ENCODE measurements at places on chromosomes 7 and 10.

DNA sequence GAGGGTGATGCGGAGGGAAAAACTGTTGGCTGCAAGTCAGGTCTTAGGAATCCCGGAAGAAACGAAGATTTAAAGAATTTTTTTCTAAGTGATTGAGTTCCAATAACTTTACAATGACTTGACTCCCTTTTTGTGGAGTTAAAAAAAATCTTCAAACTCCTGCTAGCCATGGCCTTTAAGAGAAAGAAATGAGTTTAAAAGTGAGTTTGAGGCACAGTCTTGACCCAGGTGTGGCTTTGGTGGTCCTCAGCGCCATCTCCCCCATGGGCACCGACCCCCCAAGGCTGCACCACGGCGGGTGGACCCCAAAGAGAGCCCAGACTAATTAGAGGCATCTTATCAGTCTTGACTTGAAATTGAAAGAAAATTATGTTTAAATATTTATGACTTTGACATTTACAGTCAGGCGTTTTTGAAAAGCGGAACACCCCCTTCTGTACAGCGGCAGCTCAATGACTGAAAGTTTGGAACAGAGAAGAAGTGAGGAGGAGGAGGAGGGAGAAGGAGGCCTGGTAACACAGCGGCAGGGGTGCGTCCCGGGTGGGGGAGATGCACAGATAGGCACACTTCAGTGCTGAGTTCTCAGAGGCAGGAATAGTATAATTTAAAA is 349.6 kb downstream of the DNAJB6 start:
- no peak for DNase-seq

GRCh38 chr7:28024786-28025334 is 155.7 kb downstream of the JAZF1 start:
- DNase-seq, result no peak

DNA sequence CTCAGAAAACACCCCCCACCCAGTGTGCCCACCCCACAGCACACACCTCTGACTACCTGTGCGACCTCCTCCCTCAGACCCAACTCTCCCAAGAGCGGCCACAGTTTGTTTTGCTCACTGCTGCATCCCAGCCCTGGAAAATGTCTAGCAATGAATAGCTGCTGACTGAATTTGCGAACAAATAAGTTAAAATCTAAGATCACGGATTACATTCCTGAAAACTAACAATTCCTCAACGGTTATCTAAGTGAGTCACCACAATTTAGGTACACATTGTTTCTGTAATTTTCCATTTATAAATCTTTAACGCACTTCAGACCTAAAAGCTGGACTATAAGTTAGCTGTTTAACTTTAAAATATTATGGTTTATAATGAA is 235.2 kb downstream of the ZMYND11 start:
- DNase-seq, result no peak

GRCh38 chr7:149704507-149704906 is 68.9 kb downstream of the ZNF467 start:
- no peak for DNase-seq

GRCh38 chr7:82335927-82336326 is 107.7 kb downstream of the CACNA2D1 start:
- no peak for DNase-seq

GRCh38 chr7:158766570-158767281 is 62.1 kb upstream of the NCAPG2 start:
- no peak for DNase-seq

DNA sequence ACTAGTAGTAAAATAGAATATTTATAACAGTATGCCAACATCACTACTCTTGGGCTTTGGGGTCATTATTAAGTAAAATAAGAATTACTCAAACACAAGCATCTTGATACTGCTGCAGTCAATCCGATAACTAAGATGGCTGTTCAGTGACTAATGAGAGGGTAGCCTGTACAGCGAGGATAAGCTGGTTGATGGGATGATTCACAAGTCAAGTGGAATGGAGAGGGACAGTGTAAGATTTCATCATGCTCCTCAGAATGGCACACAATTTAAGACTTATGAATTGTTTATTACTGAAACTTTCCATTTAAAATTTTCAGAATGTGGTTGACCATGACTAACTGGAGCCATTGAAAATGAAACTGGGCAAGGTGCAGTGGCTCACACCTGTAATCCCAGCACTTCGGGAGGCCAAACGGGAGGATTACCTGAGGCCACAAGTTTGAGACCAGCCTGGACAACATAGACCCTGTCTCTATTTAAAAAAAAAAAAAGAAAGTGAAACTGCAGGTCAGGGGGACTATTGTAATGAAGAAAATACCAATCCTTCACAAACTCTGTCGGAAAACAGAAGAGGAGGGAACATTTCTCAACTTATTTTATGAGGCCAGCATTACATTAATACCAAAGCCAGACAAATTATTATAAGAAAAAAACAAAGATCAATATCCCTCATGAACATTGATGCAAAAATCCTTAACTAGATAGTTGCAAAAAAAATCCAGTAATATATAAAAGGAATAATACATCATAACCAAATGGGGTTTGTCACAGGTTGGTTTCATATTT is 11.2 kb downstream of the AVL9 start:
- peak; percentile 46 for DNase-seq

DNA sequence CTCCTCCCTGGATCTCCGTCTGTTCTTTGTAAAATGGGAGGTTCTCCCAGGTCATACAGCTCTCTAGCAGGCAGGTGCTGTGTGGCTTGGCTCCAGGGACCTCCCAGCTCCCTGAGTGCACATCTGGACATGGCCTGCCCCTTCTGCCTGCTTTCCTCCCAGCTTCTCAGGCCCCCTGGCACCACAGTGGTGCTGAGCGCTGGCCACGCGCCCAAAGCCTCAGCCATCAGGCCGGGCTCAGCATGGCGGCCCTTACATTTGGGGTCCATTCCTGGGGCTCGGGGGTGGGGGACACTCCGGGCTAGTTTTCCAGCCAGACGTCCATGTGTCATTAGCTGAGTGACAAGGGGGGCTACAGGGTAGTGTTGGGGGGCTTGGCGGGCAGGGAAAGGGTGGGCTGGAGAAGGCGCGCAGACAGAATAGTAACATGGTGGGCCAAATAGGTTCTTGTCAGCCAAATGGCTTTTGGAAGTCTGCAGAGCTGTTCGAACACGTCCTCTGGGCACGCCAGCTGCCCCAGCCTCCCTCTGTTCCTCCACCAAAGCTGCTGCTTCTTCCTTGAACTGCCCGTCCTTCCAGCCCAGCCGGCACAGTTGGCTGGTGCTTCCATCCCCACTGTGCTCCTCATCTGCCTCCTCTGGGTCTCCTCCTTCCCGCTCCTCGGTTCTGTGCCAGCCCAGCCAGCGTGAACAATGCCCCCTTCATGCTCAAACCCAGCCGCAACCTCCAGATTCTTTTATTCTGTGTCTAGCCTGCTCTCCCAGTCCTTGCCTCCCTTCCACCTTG is 65.9 kb downstream of the GOLGA7B start:
- no peak for DNase-seq

GRCh38 chr7:136009488-136010079 is 32.4 kb upstream of the MTPN start:
- DNase-seq, result peak; percentile 35

- DNase-seq, result no peak
These were observed 56.8 kb downstream of the CACNB2 start for GRCh38 chr10:18196806-18197550.

DNA sequence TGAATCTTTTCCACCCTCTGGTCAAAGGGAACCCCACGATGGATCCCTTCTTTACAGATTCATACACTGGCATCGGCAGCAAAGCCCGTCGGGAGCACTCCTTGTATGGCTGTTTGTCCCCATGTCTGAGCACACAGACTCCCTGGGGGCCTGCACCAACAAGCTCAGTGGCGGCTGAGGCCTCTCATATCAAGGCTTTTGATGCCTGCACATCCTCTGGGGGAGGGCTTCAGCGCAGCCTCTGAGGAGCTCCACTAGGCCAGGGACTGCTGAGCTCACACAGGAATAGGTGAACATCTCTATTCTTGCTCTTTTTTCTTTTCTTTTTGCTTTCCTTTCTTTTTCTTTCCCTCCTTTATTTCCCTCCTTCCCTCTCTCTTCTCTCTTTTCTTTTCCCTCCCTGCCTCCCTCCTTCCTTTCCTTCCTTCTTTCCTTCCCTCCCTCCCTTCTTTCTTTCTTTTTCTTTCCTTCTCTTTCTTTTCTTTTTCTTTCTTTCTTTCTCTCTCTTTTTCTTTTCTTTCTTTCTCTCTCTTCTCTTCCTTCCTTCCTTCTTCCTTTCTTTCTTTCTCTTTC is 174.6 kb downstream of the CCDC3 start:
- no peak for DNase-seq

DNA sequence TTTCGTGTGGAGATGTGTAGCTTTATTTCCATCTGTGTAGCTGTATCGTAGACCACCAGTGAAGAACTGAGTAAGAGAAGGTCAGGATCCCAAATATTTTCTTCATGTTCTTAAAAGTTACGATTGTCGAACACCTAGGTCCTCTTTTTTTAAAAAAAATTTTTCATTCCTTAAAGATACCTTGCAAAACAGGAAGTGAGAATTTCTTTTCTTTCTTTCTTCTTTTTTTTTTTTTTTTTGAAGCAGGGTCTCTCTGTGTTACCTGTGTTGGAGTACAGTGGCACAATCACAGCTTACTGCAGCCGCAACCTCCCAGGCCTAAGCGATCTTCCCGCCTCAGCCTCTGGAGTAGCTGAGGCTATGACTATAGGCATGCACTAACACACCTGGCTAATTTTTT is 60.8 kb downstream of the PHTF2 start:
- DNase-seq, result no peak

DNA sequence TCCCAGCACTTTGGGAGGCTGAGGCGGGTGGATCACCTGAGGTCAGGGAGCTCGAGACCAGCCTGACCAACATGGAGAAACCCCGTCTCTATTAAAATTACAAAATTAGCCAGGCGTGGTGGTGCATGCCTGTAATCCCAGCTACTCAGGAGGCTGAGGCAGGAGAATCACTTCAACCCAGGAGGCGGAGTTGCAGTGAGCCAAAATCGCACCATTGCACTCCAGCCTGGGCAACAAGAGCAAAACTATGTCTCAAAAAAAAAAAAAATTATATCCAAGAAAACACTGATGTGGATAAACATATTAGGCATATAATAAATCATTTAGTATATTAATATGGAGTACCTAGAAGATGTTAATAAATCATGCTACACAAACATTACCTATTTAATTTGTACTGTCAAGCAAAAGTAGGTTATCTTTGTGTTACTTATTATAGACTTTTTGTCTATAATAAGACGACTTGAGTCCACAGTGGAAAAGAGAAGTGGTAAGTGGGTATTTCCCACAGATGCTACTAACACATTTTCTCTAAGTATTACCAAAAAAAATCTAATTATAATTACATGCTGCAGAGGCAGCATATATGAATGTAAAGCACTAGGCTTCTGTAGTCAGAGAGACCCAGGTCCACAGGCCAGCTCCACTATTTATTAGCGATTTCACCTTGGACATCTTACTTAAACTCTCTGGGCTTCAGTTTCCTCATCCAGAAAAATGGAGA is 34.5 kb downstream of the DNMBP start:
- DNase-seq, result no peak

GRCh38 chr10:65751218-65751617 is 1174.6 kb upstream of the LRRTM3 start:
- no peak for DNase-seq

DNA sequence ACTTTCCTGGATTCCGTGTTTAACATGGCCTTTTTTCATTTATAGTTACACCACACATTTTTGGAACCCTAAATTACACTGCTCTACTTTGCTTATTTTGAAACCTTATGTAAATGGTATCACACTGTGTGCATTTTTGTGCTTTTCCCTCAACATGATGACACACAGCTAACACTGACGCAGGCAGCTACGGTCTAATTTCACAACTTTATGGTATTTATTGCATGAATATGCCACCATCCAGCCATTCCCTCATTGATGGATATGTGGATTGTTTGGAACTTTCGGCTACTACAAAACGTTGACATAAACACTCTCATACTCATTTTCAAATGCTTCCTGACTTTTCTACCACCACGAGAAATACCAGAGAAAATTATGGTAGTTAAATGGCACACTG is 6.9 kb downstream of the PAPOLB start:
- DNase-seq, result no peak

GRCh38 chr10:125373546-125373945 is 213.2 kb upstream of the CTBP2 start:
- DNase-seq, result no peak

- no peak for DNase-seq
These were observed 109.8 kb upstream of the IL6 start for GRCh38 chr7:22617166-22617565.

DNA sequence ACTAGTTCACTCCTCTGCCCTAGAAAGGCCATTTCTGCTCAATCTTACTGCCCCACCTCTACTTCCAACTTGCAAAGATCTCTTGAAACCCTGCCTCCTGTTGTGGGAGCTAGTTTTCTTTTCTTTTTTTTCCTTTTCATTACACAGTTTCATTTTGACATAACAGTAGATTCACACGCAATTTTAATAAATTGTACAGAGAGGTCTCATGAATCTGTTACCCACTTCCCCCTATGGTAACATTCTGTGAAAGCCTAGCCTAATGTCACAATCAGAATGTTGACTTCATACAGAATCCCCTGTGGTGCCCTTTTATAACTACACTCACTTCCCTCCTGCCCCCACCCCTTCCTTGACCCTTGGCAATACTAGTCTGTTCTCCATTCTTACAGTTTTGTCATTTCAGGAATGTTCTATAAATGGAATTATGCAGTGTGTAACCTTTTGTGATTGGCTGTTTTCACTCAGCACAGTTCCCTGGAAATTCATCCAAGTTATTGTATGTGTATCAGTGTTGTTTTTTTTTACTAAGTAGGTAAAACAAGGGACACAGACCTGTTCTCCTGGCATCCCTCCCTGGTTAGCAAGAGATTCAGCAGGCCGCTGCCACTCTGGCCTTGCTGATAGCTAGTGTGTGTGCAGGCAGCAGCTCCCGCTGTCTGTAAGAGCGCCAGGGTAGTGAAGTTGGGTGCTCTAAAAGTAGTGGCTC is 21.5 kb downstream of the CHST3 start:
- peak; percentile 81 for DNase-seq

DNA sequence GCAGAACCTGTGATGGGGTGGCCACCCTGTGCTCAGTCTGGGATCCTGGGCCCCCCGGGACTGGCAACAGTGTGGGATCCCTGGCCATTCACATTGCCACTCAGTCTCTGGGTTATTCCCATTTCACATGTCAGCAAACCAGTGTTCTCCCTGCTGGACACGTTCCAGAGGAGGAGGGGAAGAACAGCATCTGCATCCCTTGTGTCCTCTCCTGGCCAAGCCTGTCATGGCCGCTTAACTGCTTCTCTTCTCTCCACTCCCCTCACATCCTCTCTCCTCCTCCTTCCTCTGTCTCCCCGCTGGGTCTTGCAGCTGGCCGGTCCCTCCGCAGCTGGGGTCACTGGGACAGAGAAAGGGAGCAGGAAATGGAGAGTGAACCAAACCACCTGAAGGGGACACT is 74.4 kb downstream of the C10orf105 start:
- no peak for DNase-seq

DNA sequence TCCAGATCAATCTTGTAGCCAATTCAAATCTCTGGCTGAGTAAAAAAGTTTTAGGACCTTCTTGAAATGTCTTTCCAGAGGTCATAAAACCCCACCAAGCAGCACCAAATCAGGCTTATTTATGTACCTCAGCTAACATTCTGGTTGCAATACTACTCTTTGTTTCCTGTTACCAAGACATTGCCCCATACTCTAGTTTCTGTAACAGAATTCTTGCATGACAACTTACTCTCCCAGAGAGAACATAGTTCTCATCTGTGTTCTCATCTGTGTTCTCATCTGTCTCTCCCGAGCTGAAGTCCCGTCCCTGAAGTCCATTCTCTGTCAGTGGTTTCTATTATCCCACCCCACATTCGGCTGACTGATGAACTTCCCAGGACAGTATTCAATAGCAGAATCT is 1285.1 kb downstream of the XPNPEP1 start:
- DNase-seq, result no peak

GRCh38 chr10:18303851-18304801 is 163.9 kb downstream of the CACNB2 start:
- DNase-seq, result no peak

- no peak for DNase-seq
These were observed 50.5 kb downstream of the VIPR2 start for GRCh38 chr7:159094023-159094740.

Measured in foreskin melanocyte (primary cell).